ENCODE measurements at places on chromosomes 11 and 22. TPM values are rescaled to one million over a fixed set of nuclear protein-coding genes. Genes with fewer than 3 reads are reported as not detected.

WBP2NL gene
- total RNA-seq = not detected

XKR3 gene
- total RNA-seq = 0.97 TPM

IRAG1 gene
- 0.02 TPM for total RNA-seq

TBX1 gene
- total RNA-seq = 0.17 TPM

APOL4 gene
- not detected for total RNA-seq

P4HA3 gene
- 0.74 TPM for total RNA-seq

P2RX3 gene
- total RNA-seq = not detected

TMEM126A gene
- 39.4 TPM for total RNA-seq

SPTBN2 gene
- 79.1 TPM for total RNA-seq

FBLN1 gene
- total RNA-seq = 0.90 TPM

ACCSL gene
- not detected for total RNA-seq

KCNJ1 gene
- not detected for total RNA-seq
